ENCODE measurements at places on chromosomes 5 and 9.

GRCh38 chr9:101716629-101717028 is 21.8 kb downstream of the GRIN3A start:
- no peak for DNase-seq

DNA sequence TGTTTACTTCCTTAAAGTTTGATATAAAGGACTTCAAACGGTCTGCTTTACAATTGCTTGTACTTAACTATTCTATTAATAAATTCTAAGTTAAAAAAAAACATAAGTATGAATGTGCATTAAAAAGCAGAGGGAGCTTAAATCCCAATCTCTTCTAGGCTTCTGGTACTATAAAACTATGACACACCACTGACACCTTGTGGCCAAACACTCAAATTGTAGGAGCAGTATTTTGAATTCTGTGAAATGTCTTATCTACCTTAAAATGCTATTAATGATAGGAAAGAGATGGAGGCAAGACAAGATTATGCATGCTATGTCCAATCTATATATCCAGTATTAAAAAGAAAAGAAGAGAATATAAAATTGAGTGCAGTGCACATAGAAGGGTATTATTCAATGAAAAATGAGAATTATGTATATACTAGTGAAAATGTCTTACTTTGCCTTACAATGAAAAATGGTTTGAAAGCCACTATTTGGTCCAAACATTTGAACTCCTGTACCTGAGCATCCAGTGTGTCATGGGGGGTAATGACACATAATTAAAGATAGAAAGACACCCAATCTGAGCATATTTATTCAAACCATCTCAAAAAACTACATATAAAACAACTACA is 87.6 kb downstream of the ERP44 start:
- peak; percentile 39 for DNase-seq

- no peak for DNase-seq
Observed at GRCh38 chr9:80664327-80665210, 1024.8 kb downstream of the TLE1 start.

- no peak for DNase-seq
Observed at GRCh38 chr9:37652261-37652660, 1.5 kb downstream of the FRMPD1 start.

- no peak for DNase-seq
Observed at GRCh38 chr5:81317536-81317935, 16.1 kb downstream of the ZCCHC9 start.
